CD8-positive, alpha-beta memory T cell (primary cell): ENCODE measurements at places on chromosomes 5 and 9.

DNA sequence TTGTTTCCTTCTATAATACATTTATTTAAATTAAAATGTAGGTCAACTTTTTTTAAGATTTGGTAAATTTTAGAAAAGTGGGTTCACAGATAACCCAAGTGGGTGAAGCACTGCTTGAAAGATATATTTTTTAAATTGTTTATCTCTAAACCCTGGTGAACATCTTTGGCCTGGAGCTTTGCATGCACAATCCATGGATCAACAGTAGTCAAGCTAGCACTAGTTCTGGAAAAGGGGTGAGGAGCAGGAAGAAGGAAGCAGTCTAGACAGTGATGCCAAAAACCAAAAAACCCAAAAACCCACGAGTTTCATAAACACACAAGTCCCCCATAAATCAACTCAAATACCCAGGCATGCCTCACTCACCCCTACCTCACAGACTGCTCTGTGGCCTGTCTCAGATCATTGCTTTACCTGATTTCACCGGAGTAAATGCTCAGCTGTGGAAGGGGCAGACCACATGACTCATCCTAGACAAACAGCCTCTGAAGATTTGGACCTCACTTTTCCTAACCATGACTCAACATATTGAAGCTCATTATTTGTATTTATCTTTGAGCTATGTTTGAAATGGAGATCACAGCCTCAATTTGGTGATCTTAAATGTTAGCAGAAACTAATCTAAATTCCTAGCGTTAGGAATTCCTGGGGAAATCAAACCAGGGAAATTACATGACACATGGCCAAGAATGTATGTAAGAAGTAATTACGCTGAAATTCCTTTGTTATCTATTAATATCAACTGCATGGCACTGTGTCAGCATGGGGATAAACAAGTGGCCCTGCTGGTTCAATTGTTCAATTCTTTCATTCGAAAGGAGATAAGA lies 149.6 kb downstream of the ZNF608 start:
- DNase-seq: no peak

- DNase-seq: peak; percentile 27
These were observed 194.0 kb downstream of the EFNA5 start for GRCh38 chr5:107476783-107477182.

DNA sequence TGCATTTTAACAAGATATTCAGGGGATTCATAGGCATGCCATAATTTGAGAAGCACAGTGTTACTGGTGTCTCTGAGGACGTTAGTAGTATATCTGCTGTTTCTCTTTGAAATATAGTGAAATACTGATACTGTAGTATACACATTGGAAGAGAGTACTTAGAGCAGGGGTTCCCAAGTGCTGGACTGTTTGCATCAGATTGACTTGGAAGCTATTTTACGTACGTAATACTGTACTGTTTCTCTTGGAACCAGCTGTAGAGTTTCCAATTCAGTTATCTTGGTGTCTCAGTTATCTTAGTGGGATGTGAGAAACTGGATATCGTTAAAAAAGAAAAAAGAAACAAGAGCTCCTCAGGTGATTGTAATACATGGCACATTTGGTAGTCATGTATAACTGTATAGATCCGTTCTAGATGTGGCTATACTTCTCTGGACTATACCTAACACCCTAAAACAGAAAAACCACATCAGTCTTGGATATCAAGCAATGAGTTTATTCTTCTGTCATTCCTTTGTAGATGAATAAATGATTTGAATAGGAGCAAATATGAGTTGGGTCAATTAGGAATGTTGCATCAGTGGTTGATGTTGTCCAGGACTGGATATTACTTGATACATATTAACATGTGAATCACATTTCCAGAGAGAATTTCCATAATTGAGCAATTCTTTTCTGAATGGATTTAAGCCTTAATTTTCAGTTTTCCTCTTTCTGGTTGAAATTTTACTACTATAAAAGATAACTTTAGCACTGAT lies 33.4 kb downstream of the PRRC1 start:
- no peak for DNase-seq

DNA sequence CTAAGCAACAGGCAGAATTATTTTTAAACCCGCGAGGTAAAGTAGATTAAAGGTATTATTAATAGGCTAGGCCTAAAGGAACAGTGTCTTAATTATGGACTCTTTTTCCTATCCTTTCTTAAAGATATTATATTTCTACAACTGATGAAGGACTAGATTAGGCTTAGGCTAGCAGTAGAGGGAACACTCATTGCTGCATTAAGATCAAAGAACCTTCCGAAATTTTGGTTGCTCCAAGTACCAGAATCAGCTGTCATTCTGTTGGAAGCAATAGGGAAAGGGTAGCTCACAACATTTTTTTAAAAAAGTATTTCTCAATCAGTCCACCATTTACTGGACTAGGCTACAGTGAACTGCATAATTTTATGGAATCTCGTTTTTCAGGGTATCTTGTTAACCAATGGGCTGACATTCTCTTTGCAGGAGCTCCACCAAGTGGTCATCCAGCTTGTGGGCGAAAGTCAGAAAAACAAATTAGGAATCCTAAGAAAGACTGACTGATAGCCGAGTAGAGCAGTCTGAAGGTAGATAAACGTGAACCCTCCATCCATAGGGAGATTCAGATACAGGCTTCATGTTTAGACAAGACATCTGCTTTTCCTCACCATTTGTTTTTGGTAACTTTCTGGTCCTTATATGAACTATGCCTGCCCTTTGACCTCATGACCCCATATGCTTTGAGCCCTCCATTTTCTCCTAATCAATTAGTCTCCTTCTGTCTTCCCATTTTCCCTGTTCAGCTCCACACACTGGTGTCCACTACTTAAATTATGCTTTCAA lies 103.6 kb upstream of the CHD1 start:
- no peak for DNase-seq

DNA sequence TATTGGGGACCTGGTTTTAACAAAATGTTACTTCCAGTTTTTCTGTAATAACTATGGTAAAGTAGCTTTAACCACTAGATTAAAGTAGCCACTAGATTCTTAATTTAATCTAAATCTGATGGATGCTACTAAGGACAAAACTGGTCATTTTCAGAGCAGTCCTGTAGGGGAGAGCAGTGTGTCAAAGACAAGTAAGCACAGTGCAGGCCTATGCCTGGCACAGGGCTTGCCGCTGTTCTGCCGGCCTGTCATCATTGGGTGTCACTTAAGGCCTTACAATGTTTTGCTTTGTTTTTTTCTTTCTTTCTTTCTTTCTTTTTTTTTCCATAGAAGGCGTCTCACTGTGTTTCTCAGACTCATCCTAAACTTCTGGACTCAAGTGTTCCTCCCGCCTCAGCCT lies 53.0 kb upstream of the NXNL2 start:
- no peak for DNase-seq

GRCh38 chr5:144169904-144170275 lies 569 bp downstream of the YIPF5 start:
- no peak for DNase-seq

DNA sequence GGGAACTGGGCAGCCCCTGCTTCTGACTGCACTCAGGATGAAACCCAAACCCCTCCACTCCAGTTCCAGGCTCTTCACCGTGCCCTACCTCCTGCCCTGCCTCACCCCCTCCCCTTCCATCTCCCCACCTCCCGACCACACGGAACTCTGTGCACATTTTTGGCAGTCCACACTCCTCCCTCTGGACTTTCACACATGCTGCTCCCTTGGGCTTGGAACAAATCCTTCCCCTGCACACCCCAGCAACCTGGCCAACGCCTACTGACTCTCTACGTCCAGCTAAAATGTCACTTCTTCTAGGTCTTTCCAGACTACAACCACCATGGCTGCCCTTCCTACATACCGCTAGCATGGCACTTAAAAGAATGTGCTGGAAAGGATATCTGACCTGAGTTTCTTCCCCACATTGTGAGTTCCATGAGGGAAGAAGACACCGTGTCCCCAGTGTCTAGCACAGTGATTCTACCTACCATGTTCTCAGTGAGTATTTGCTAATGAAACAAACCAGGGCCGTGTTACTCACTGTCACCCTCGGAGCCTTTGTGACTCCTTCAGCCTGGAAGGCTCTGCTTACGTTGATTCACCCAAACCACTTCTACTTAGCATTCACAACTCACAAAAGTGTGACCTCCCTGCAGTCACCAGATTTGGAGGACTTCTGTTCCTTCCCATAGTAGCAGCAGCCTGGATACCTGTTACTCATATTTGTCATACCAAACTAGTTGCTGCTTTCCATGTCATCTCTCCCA lies 18.7 kb downstream of the RETREG1 start:
- no peak for DNase-seq

- DNase-seq: no peak
These were observed 10.1 kb upstream of the MOB3B start for GRCh38 chr9:27539479-27540441.

GRCh38 chr9:7360513-7360912 lies 439.1 kb downstream of the DMAC1 start:
- DNase-seq: no peak

GRCh38 chr9:17063535-17064135 lies 71.2 kb upstream of the CNTLN start:
- DNase-seq: no peak

- DNase-seq: no peak
These were observed at the start of gene PCDHB12 for GRCh38 chr5:141208478-141208877. Gene PCDHB12, plus strand, starts transcription at chr5:141208719. Its CDS starts 189 bp downstream, at chr5:141208908.

DNA sequence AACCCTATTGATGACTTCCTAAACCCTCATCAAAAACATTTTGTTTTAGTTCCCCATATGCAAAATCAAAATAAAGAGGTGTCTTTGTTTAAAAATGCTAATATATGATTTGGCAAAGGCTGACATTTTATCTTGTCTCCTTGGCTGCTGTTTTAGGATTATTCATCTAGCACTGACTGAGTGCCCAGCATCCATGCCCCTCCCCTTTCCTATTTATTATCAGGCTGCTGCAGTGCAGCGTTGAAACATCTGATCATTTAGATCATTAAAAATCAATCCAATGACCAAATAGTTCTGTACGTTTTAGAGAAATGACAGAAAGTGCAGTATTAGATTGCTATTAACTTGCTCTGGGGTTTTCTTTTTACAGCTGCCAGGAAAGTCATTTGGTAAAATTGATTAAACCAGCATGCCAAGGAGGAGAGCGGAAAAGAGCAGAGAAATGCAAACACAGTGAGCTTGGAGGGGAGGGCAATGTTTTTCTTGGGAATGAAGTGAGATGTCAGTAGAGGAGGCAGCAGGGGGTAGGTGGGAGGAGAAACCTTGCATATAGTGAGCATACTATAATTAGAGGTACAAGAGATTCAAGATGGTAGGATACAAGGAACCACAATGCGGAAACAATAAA lies 286.3 kb downstream of the PDE4D start:
- DNase-seq: no peak

- DNase-seq: no peak
These were observed 466.2 kb downstream of the KDM4C start for GRCh38 chr9:7223981-7224380.

GRCh38 chr9:123419721-123420591 lies 64.0 kb downstream of the CRB2 start:
- DNase-seq: no peak

- DNase-seq: no peak
These were observed 77.4 kb downstream of the KCNIP1 start for GRCh38 chr5:170581211-170581610.

DNA sequence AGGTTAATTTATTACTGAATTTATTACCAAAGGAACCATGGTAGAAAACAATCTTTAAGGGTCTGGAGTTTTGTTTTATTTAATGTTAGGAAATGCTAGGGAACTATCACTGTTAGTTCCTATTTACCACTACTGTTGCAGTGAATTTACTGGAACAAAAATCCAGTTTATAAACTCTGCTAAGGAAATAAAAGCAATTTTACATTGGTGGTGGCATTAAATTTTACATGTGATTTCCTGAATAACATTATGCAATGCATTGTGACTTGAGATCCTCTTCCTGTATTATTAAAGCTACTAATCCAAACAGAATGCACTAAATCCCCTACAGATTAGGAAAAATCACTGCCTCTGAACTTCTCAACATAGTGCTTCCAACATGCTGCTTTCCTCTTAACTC lies 599.5 kb upstream of the PTGER4 start:
- no peak for DNase-seq

DNA sequence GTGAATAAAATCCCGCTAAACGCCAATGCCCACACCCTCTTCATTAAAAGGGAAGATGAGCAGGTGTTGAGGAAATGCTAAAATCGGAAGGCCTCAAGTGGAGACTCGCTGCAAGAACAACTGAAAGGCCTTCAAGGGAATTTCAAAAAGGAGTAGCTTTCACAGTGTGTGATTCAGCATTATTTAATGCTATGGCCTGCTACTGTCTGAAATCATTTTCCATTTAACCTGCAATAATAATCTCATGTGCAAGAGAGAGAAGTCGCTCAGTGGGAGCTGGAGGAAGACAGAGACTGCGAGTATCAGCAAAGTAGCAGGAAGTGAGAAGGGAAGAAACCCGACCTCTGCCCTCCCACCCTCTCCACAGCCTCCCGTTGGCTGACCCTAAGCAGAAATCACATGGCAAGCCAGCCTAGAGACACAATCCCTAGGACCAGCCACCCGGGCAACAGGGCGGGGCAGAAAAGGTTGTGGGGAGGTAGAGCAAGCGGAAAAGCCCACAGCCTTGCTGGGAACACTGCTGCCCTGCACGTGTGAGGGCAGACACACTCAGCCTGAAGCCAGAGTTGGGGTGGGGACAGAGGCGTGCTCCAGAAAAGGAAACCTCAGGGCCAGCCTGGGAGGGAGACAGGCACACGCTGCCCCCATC lies 39.9 kb upstream of the CTSL start:
- no peak for DNase-seq

DNA sequence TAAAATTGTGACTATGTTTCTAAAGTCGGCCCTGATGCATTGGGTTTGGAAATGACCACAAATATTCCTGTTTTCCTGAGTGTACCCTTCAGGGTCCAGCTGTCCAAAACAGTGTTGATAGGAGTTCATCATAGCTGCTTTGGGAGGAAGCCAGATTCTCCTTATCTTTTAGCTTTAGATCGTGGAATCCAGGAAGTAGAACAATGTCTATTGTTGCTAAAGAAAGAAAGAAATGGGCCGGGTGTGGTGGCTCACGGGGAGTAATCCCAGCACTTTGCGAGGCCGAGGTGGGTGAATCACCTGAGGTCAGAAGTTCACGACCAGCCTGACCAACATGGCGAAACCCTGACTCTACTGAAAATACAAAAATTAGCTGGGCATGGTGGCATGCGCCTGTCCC lies 9.5 kb downstream of the CAVIN4 start:
- DNase-seq: no peak

- DNase-seq: peak; percentile 53
These were observed 3.2 kb downstream of the RAB24 start for GRCh38 chr5:177300236-177300880.

- no peak for DNase-seq
These were observed 636.7 kb downstream of the NR2F1-AS1 start for GRCh38 chr5:92944337-92944736.

DNA sequence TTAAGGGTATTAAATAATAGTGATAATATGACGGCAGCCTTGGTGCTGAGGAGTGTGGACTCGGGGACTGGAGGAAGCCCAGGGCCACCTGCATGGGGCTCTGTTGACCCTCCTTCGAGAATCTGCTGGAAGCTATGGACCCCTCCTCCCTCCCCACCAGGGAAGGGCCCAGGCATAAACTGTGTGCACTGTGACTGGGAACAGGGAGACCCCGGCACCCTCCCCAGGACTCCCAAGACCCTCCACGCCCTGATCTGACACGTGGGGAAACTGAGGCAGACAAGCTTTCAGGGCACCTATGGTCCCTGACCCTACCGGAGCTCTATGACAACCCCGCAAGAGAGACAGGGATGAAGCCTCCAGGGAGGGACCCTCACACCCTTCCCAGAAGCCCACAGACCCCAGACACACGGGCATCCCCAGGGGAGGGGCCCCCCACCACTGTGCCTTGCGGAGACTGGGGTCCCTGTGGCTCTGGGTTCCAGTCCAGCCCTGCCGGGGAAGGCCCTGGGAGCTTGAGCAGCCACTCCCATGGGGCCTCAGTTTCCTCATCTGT lies 6.5 kb upstream of the EGFL7 start:
- no peak for DNase-seq
